ENCODE measurements at places on chromosomes 7 and 10. TPM values are rescaled to one million over a fixed set of nuclear protein-coding genes. Genes with fewer than 3 reads are reported as not detected.
A peak's percentile ranks its signal among the peaks of the same experiment; 100 is the strongest.

DNA sequence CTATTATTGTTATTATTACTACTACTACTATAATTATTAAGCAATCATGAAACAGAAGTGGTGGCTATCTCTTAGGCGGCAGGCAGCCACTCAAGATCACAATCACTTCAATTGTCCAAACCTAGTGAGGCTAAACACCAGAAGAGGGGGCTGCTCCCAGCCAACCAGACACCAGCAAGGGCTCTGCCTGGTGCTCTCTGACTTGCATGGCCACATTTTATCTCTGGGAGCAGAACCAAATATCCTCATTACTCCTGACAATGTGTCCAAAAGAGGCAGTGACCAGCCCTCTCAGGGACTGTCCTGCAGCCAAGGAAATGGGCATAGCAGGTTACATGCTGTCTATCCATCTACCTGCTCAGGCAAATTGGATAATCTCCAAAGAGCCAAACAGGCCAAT is 187.4 kb upstream of the PDE1C start:
- no peak for DNase-seq

The TAS2R4 gene
- 0.22 TPM for total RNA-seq

GRCh38 chr10:15245530-15245929 is 77.0 kb upstream of the NMT2 start:
- no peak for DNase-seq

DNA sequence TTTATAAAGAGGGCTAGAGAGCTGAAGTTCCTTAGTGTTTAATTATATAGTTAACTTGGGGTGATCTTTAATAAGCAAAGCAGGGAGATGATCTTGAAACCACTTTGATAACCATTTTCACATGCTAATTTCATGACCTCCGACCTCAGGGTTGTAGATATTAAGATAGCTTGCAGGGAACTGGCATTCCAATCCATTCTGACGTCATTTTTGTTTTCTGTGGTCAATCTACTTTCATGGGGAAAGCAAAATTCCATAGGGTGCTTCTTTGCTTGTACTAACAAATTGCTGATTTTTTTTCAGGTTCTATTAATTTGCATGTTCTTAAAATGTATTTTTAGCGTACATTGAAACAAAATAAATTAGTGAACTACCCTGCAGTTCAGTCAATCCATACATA is 139.3 kb downstream of the CDCA7L start:
- no peak for DNase-seq

DNA sequence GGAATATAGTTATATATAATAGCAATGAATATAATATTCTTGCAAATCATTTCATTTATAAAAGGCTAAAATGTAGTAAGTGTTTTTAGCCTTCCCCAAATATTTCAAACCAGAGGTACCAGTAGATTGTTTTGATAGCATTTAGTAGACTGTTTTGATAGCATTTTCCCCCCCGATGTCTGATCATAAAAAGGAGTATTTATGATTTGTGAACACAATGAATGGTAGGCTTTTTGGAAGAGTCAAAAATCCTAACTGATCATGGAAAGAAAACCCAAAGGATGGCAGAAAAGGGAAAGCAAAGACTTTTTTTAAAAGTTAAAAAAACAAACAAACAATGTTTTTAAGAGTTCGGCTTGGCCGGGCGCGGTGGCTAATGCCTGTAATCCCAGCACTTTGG is 152.5 kb downstream of the PIP4K2A start:
- no peak for DNase-seq

The DNA2 gene
- 9.9 TPM for total RNA-seq

The OR2A12 gene
- not detected for total RNA-seq

- no peak for DNase-seq
Observed at GRCh38 chr10:118783776-118784545, 29.2 kb upstream of the CACUL1 start.

- no peak for DNase-seq
Observed at GRCh38 chr7:27160145-27160545, 3.7 kb upstream of the HOXA7 start.

The AKR1D1 gene
- not detected for total RNA-seq

DNA sequence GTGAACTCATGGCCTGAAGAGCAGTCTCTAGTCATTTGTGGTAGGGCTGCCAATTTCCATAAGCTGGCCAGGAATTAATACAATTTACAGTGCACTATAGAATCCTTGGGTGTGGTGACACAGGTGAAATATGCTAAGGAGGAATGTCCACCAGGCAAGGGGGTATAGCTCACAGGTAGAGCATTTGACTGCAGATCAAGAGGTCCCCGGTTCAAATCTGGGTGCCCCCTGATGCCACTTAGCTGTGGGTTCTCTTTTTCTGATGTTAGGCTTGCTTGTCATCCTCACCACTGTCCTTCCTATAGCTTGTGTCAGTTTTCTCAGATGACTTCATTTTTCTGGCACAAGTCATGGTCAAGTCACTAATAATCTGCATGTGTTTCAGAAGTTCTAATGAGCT is 108.7 kb downstream of the ZNF467 start:
- no peak for DNase-seq

- no peak for DNase-seq
Observed at GRCh38 chr7:69878591-69878990, 280.3 kb downstream of the AUTS2 start.

- DNase-seq: no peak
Observed at GRCh38 chr7:74183142-74183541, 9.0 kb downstream of the EIF4H start.

DNA sequence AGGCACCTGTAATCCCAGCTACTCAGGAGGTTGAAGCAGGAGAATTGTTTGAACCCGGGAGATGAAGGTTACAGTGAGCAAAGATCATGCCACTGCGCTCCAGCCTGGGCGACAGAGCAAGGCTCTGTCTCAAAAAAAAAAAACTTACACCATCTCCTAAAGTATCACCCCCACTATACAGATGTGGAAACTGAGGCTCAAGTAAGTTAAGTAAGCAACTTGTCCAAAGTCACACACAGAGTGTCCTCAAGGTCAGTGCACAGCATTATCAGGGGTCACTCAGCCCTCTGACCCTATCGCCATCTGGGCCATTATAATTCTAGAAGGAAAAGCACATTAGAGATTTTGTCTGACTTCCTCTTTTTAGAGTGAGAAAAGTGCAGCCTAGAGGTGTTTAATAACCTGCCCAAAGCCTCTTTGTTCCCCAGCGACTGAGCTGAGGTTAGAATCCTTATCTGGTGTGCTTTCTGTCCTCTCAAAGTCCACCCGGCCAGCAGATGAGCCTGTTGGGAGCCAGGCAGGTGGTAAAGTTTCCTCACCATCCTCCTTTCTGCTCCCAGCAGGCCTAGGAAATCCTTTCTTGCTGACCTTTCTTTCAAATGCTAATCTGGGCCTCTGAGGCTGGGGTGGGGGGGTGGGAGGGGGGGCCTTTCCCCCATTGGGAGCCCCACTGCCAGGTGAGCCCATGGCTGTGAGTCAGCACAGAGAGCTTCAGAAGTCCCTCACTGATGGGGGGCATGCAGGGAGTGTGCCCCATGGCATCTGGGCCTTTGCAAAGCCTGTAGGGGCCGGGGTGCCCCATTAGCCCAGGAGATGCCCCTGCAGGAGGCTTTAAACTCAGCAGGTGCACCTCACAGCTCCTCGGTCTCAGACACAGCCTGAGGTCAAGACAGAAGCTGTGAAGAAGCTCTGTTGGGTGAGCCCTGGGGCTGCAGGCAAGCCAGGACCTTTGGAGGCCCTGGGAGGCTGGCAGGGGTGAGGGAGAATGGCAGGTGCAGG is 12.0 kb upstream of the KCNMA1 start:
- DNase-seq: no peak

DNA sequence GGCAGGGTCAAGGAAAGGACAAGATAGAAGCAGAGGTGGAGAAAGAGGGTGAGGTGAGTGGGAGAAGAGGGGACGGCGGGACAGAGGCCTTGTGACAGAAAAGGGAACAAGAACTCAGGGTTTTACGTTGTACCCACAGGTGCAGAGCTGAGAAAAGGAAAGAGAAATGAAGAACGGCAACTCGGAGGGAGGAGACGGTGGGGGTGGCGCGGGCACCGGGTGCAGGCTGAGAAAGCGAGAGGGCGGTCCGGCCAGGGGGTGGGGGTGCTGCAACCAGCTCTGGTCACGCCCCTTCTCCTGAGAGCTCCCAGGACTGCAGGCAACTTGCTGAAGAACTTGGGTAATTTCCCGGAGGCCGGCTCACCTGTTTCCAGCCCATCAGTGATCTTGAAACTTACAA is 65.3 kb downstream of the CARD11 start:
- peak; percentile 19 for DNase-seq

- DNase-seq: no peak
Observed at GRCh38 chr7:90536449-90536848, 59.7 kb upstream of the CDK14 start.

- no peak for DNase-seq
Observed at GRCh38 chr10:25157650-25158049, 17.2 kb upstream of the GPR158 start.

DNA sequence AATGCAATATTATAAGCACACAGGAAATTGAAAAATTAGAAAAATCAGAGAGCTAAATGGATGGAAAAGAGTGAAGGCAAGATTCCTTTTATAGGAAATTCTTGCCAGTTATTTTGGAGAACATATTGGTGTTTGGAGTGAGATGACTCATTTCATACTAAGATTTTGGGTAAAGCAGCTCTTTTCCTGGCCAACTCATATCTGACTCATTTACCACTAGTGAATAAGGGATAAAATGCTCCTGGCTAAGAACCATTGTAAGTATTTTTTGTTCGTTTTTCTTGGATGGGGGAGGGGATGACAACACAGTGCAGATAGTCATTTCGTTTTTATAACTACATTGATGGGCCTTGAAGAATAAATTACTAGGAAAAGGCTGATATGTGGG is 139.3 kb downstream of the TWIST1 start:
- DNase-seq: no peak

DNA sequence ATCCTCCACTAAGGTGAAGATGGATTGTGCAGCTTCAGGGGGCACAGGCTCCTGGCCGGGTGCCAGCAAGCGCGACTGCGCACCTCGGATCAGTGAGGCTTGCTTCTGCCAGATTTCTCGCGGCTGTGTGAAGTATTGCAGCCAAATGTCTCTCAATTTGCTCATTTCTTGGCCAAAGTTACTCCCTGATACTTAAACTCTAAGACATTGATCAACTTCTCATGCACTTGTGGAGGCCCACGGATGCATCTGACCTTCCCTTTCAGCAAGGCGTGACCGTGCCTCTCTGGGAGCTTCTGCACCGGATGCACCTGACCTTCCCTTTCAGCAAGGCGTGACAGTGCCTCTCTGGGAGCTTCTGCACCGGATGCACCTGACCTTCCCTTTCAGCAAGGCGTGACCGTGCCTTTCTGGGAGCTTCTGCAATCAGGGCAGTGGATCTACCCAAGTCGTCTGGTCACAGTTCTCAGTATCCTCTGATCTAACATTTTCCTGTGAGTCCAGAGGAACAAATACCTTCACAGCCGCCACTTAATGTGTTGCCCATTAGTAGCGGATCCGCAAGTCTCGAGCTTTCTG is 248.3 kb downstream of the ADARB2 start:
- DNase-seq: no peak

DNA sequence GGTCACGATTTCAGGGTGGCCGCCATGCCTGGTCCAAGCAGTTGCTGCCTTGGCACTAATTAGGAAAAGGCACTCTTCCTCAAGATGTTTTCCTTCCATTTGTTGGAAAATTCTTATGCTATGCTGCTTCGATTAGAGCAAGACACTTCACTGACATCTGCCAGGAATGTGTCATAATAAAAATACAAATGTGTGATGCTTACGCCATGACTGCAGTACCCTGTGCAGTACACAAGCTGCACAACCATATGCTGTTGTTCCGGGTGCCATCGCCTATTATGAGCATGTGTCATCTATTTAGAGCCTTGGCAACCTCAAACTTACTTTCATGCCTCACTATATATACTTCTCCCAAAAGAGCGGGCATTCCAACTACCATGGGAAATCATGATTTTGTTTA is 14.9 kb upstream of the MPP7 start:
- DNase-seq: no peak

DNA sequence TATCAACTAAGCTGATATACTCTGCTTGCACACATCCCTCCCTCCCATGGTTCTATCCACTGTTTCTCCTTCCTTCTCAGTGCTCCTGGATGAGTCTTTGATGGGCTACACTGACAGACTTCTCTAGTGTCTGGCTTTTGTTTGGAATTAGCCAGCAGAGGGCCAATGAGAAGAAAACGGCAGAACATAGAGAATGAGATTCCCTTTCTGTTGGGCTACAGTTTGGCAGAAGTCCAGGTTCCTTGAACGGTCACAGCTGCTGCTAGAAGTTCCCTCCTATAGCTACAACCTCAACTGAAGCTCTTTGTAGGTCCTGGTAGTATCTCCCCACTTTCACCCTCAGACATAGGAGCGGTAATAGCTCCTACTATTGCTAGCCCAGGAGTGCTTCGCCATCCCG is 251.1 kb upstream of the LRRN3 start:
- DNase-seq: no peak

- DNase-seq: no peak
Observed at GRCh38 chr7:22726907-22727713, at the start of gene IL6. TSS of gene IL6 (plus strand) at chr7:22727200. CDS start at chr7:22727263, 63 bp downstream.

- DNase-seq: no peak
Observed at GRCh38 chr7:48244864-48245271, 73.6 kb downstream of the ABCA13 start.

GRCh38 chr7:26320878-26321277 is 29.2 kb downstream of the SNX10 start:
- DNase-seq: no peak

DNA sequence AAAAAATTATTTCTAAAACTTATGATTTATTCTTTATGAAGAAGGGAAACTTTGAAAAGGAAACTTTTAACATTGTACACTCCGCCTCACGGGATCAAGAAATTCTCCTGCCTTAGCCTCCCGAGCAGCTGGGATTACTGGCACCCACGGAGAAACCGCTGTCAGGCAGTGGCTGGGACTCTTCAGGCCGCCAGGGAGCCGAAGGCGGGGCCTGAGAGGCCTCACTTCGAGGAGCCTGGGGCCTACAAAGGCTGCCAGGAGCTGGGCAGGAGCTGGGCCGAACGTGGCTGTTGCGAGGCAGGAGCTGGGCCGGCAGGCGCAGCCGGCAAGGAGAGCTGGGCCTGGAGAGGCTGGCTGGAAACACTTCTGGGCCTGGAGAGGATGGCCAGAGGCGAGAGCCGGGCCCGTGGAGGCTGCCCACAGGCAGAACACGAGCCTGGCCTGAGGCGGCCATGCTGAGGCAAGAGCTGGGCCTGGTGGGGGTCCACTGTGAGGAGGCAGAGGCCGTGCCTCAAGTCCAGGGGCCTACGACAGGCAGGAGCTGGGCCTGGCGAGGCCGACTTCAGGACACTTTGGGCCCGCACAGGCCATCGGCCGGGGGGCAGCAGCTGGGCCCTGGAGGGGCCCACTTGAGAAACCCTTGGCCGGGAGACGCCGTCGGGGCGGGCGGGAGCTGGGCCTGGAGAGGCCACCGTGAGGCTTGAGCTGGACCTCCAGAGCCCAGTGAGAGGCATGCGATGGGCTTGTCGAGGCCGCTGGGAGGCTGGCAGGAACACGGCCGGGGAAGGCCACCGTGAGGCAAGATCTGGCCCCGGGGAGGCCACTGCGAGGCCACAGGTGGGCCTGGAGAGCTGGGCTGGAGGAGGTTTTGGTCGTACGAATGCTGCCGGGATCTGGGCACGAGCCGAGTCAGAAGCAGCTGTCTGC is 23.7 kb downstream of the MDH2 start:
- no peak for DNase-seq

The KCNMA1 gene
- total RNA-seq: not detected

The TBXAS1 gene
- 0.43 TPM for total RNA-seq
